ENCODE measurements at places on chromosomes 12 and 14.

DNA sequence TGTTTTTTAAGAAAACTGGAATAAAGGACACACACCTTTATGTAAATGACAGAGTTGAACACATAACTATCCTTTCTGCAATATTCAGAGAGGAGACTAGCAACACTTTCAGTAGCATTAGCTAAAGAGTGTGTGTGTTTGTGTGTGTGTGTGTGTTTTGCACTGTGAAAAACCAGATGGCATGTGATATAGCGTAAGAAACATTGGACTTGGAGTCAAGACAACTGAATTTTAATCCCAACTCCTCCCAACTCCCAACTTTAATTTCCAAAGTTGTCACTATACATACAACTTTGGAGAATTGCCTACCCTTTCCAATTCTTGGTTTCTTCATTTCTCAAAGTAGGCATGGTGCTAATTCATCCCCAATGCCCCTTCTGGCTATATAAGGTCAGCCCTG is 347.8 kb downstream of the KCNH5 start:
- no peak for DNase-seq

- DNase-seq: no peak
Observed at GRCh38 chr12:3557116-3557697, 66.2 kb downstream of the PRMT8 start.

- no peak for DNase-seq
Observed at GRCh38 chr12:331287-331686, 57.8 kb downstream of the KDM5A start.

DNA sequence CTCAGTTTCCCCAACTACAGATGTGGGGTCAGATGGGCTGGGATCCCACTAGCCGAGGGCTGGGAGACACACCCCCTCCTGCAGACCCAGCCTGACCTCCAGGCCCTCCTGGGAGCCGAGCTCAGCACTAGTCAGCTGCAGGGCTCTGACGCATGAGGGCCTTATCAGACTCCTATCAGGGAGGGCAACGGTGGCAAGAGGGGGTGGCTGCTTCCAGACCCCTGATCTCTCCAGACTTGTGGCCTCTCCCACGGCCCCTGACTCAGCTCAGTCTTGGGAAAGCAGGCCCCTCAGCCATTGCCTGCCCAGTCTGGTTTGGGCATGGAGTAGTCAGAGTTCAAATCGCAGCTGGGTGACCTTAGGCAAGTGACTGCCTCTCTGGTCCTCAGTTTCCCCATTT is 2.5 kb downstream of the RASAL1 start:
- no peak for DNase-seq

DNA sequence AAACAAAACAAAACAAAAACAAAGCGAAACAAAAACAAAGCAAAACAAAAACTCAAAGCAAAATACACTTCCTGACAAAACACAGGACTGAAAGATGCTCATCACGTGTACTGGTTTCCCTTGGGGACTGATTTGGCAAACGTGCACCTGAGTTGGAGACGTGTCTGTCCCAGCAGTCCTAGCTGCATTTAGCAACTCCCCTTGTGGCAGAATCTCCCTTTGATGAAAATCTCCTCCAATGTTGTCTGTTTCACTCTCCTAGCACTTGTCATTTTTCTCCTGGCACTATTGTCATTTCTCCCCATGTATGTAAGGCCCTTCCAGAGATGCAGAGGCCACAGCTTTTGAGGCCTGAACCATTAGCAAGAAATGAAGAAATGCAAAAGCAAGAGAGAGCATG is 6.8 kb upstream of the SLC24A4 start:
- DNase-seq: no peak

DNA sequence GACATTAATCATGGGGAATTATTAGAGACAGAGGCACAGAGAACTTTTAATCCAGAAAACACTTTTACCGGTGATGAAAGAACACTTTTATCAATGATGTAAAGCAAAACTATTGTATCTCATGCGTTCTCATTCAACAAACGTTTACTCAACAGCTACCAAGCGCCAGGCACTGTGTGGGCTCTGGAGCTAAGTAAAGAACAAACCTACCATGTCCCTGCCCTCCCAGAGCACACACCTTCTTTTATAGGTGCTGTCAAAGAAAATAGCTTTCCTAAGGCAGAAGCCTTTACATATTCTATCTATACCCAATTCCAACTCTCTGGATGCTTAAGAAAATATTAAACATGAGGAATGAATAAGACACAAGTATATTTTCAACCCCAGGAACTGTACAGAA is 91.1 kb downstream of the FOXN3 start:
- DNase-seq: no peak

DNA sequence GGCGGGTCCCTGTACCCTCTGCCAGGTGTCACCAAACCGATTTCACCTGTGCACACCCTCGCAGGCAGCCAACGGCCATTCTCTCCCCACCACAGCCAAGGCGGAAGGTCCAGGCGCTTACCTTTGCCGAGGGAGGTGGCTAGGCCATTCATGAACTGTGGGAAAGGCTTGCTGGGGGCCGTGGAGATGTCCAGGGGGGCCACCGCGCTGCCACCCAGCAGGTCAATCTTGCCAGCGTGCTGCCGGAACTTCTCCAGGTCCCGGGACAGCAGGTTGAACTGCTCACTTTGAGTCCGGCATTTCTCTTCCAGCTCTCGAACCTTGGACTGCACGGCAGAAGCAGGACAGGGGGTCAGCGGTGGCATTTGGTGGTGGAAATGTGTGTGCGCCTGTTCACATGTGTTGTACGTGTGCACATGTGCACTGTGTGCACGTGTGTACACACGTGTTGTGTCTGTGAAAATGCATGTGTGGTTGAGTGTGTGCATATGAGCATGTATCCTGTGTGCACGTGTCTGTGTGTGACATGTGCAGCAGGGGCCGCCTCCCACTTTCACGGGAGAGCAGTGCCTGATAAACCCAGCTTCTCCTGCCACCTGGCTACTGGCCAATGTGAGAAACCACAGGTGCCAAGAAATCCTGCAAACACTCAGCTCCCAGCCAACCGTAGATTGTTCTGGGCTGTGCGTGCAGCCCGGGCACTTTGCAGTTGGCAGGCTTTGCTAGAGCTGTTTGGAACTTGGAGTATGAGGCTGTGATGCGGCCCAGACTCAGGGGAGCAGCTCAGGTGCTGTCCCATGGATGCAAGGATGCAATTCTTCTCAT is 118.9 kb downstream of the PIWIL1 start:
- no peak for DNase-seq

DNA sequence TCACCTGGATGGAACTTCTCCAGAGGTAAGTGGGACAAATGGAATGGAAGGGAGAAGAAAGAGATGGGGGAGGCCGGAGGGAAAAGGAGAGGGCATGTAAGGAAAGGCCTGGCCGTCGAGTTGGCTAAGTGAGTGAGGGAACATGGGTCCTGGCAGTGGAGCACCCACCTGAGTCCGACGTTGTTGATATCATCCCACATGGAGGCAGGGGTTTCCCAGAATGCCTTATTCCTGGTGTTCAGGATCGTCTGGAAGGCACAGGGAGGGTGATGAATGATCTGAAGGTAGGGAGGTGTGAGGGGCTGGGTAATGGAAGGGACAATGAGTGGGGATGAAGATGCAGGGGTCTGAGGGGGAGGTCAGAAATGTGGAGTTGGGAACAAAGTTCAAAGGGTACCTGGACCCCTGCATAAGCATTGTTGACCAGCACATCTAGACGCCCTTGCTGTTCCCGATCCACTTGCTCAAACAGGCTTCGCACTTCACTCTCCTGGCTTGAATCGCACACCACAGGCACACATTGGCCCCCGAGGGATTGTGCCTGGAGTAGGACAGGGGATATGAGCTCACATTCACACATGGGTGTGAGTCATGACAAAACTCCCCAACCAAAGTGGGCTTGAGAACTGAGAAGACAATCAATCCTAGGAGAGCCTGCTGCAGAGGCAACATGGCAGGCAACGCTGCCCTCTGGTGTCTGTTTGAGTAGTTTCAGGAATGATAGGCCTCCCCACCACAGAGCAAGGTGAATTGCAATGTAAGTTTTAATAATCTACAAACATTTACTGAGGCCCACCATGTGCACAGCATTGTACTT is 3.0 kb downstream of the DHRS1 start:
- DNase-seq: peak; percentile 85

DNA sequence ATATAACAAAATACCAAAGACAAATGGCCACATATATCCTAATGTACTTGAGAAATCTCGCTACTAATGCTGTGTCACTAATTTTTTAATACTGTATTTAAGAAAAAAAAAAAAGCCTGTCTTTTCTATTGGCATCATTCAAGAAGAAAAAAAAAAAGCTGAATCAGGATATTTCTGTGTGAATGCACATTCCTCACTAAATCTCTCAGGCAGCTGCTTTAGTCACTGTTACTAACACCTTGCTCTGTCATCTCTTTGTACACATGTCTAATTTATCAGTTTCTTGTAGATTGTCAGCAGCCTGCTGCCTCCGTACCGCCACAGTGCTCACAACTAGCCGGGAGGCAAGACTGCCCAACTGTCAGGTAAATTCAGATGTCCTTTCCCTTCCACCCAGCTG is 32.0 kb upstream of the FGD4 start:
- no peak for DNase-seq

GRCh38 chr12:84842406-84843013 is 70.1 kb downstream of the SLC6A15 start:
- no peak for DNase-seq
